Stimulated activated CD8-positive, alpha-beta memory T cell treated with anti-CD3 and anti-CD28 coated beads, Interleukin-4, amount 100 ng/mL, for 4 hours (primary cell): ENCODE measurements at places on chromosomes 5 and 9.

GRCh38 chr5:129781594-129781993 lies 33.7 kb downstream of the MINAR2 start:
- no peak for DNase-seq

- no peak for DNase-seq
These were observed 354.1 kb upstream of the IRX2 start for GRCh38 chr5:3105581-3105980.

DNA sequence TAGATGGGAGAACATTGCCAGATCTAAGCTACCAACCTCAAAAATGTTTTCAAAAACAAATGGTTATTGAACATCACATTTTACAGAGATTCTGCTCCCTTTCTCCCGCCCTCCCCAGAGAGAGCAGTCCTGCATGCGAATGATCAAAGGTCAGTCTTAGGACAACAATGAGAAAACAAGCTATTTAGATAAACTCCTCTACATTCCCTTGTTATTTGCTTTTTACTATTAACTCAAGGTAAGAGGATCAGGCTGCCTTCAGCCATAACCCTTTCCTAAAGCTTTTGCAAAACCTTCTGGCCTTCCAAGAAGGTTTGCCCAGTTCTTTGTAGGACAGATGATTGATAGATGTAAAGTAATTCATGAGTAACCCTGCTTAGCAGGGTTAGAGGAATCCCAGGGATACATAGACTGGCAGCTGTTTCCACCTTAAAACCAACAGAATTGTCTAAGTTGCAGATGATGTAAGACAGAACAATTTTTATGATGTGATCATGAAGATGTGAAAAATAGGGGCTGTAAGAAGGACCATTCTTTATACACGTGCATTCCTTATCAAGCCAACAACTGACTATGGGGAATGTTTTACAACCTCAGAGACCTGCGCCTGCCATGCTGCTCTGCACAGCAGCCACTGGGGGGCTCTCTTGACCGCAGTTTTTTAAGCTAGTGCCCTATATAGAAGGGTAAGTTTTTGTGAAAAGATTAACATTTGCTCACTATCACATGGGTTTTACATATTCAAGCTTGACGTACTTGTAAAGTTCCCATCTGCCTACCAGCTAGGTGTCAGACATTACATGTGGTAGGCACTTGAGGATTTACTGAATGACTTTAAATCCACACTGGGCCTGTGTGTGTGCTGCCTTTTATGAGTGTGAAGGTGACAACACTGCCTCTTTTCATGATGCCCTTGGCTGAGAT lies 2.3 kb upstream of the ZNF782 start:
- DNase-seq: peak; percentile 37

GRCh38 chr5:37208883-37209797 lies 40.0 kb downstream of the CPLANE1 start:
- DNase-seq: no peak

DNA sequence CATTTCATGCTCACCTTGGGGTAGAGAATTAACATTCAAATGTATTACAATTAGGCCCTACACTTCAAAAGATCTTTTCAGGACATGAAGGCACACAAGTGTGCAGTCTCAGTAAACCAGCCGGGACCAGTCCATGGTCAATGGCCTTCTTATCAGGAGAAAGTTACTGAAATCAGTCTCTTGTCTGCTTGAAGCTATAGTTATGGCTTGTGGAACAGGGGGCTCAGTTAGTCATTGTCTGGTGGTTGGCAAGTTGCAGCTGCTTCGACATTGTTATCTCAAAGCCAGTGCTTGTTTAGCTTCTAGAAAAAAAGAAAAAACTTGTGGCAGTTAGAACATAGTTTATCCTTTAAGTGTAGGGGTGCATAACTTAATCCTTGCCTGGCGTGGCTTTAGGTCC lies 213.1 kb upstream of the ACO1 start:
- DNase-seq: no peak

- no peak for DNase-seq
These were observed 224.5 kb upstream of the TUT7 start for GRCh38 chr9:86578722-86579121.

DNA sequence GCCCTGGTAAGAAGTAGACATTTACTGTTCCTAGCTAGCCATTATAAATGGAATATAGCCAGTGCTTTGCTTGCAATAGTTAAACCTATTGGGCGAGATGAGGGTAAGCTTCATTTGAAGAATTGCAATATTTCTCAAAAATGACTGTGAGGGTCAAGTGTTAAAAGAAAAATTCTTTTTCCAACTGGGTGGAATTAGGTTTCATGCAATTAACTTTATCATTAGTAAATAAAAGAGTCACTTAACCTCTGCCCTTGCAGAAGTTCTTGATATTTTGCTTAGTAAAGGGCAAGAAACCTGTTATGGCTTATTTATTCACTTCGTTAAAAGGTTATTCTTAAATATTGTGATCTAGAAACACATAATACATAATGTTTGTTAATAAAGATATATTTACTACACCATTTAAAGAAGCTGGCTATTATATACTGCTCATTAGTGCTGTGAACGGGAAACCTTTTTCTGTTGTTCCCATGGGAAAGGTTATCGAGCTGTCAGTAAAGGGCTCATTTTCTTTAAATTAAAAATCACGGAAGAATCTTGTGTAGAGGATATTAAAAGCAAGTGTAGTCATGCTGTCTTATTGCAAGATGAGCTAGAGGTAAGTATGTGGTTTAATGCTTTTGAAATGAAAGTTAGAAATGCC lies 370.5 kb downstream of the CSNK1G3 start:
- no peak for DNase-seq

GRCh38 chr9:33924978-33925797 lies 108.2 kb downstream of the UBE2R2 start:
- DNase-seq: no peak

GRCh38 chr5:72596956-72597355 lies 89.7 kb upstream of the ZNF366 start:
- no peak for DNase-seq

GRCh38 chr9:70962761-70963440 lies 158.5 kb downstream of the TRPM3 start:
- DNase-seq: no peak

DNA sequence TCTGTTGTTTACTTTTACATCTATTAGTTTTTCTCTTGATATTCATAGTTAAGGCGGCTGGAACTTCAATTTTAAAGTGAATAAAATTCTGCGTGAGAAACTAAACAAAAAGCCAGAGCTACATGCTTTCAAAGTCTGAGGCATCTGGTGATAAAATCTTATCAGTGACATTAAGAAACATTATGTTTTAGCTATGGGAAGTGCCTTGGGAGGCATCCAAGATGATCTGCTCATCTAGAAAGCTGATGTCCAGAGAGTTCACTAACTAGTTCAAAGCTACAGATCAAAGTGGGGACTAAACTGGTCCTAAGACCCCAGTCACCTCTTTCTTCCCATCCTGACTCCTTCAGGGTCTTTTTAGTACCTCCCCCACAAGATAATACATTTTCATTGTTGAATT lies 37.2 kb downstream of the MRPS27 start:
- no peak for DNase-seq

DNA sequence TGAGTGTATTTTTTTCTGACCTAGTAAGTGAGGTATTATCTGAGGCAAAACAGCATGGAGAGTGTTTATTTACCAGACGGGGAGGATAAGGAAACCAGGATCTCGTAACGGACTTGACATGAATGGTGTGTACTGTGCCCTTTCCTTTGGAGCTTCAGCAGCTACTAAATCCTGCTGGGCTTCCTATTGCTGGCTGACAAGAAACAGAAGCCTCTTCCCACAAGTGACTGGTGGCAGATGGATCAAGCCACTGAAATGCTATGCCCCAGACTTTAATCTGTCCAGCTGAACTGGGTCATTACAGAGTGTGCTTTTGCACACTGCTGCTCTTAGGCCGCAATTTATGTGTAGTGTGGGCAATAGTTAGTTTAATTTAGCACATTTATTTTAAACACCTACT lies 162.7 kb upstream of the MRPS30 start:
- no peak for DNase-seq

GRCh38 chr5:95060098-95060497 lies 224.8 kb downstream of the MCTP1 start:
- DNase-seq: no peak

DNA sequence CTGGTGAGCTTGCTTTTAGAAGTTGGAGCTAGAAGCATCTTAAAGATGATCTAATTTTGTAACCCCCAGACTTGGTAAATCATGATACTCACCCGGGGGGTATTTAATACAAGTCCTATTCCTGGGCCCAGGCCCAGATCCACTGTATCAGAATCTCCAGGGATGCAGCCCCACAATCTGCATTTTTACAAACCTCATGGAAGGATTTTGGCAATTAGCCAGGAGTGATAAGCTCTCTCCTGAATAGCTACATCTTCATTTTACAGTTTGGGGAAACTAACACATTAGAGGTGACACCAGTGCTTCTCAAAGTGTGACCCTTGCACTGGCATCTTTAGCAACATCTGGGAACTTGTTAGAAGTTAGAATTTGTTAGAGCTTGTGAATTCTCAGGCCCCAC lies 31.2 kb upstream of the OTP start:
- DNase-seq: no peak

DNA sequence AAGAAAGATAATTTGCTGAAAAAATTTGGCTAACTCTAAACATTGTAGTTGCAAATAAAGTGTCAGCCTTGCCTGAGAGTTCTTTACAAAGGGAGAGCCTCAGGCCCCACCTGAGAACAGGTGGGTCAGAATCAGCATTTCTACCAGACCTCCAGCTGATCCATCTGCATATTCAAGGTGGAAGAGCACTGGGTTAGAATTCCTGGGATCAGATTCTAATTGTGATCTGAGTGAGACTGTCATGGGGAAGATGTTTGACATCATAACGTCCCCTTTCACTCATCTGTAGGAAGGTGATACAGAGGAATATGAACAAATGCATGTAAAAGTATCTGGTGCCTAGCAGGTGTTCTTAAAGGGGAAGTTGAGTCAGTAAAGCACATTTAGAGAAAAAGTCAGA lies 54.6 kb downstream of the FBXL7 start:
- DNase-seq: no peak

- DNase-seq: no peak
These were observed 83.3 kb downstream of the PRRT1B start for GRCh38 chr9:131628459-131629225.

GRCh38 chr9:9319007-9319406 lies 1293.8 kb downstream of the PTPRD start:
- DNase-seq: no peak

DNA sequence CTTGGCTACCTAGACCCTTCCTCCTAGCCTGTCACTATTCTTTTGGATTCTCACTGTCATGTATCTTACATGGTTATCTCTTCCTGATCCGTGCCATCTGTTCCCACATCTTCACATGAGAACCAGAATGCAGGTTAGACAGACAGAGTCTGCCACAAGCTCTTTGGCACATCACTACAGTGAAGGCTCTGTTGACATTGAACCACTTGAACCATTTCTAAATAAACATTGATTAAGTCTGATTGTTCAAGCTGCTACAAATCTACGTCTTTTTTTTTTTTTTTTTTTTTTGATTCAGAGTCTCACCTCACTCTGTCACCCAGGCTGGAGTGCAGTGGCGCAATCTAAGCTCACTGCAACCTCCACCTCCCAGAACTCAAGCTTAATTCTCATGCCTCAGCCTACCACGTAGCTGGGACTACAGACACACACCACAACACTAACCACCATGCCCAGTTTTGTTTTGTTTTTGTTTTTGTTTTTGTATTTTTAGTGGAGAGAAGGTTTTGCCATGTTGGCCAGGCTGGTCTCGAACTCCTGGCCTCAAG lies 85.1 kb upstream of the LRRTM2 start:
- DNase-seq: no peak

GRCh38 chr9:124652615-124653393 lies 118.3 kb downstream of the NR6A1 start:
- DNase-seq: no peak

- no peak for DNase-seq
These were observed 148.7 kb upstream of the SLC12A2 start for GRCh38 chr5:127934791-127935256.

GRCh38 chr5:76474377-76474776 lies 71.3 kb downstream of the IQGAP2 start:
- DNase-seq: no peak

DNA sequence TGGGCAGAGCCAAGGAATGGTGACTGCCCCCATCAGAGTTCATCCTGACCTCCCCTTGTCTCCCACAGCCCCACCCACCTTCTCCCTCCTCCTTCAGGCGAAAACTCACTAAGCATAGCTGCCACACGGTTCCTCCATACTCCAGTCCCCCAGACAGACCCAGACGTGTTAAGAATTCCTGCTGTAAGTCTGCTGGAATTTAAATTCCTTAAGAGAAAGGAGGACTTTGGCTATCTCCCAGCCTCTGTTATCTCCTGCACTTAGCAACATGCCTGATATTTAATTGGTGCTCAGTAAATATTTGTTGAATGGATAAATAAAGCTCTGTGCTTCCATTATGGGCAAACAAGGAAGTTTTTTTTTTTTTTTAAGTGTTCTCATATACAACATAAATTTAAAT lies 213.7 kb downstream of the RFK start:
- DNase-seq: no peak

GRCh38 chr5:11222169-11222568 lies 461.1 kb upstream of the DAP start:
- DNase-seq: no peak

GRCh38 chr5:134451936-134452505 lies 40.3 kb upstream of the CDKN2AIPNL start:
- no peak for DNase-seq

DNA sequence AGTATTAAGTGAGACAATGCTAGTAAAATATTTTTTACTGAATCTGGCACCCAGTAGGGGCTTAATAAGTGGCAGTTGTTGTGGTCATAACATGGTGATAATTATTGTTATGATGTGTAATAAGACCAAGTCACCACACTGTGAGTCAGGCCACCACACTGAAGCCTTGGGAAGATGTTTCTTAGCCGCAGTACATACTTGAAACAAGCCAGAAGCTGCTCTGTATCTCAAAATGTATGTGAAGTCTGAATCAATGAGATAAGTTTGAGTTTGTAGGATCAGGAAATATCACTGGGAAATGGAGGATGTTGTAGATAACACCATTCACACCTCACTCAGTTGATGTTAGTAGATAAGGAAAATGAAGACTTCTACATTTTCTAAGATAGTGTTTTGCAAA lies 51.3 kb upstream of the PTPN3 start:
- no peak for DNase-seq

DNA sequence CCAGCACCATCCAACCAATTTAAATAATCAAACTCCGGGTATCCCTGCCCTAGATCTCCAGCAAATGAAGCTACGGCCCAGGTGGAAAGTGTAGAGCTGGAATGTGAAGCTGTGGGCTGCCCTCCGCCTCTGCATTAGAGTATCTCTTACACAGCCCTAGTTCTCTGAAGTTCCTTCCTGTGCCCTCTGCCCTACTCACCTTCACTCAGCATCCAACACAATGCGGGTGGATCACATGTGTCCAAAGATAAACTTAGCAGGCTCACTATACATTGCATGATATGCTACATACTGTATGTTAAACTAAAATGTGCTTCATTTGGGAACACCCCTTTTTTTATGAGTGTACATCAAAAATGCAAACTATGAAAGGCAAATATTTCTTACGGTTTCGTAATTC lies 70.0 kb upstream of the RAD23B start:
- no peak for DNase-seq
